ENCODE measurements at places on chromosomes 1 and 21.

DNA sequence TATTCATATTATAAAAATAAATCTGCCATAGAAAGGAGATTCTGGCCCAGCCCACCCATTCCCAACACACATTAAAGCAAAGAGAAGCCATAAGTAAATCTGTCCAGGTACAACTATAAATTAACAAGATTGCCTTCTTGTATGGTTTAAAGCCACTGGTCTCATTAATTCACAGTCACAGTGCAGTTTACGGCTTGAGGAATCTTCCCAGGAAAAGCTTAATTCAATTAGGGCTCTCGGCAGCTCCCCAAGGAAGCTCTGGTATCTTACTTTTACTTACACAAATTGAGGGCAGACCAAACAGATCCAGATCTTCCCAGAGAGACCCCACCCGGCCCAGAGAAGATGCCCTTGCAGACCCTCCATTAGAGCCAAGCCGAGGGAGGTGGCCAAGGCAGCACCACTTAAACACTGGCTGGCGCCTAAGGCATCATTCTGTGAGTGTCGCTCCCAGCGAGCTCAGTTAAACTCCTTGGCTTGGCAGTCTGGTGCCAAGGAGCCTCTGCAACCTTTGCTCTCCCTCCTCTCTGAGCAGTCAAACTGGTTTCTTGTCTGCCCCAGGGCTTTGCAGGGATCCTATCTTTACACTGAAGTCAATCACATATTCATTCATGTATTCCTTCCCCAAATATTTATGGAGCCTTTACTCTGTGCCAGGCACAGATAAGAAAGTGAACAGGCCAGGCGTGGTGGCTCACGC lies 10.7 kb downstream of the SLC9A1 start:
- no peak for DNase-seq

DNA sequence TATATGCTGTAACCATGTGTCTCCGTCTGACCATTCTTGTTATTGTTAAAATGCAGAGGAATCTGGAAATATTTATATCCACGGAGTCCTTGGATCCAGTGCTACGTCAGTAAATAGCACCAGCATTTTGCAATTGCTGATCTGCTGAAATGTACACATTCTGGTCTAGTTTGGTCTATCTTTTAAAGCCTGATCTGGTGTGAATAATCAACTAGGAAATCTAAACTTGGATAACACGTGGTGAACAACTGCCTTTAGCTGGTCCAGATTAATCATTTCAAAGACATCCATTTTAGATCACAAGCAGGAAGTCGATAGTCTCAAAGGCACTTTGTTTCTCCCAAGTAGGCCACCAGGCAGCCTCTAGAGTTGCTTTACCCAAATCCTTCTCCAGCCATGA lies 32.6 kb downstream of the PDPN start:
- DNase-seq: no peak

- DNase-seq: peak; percentile 68
These were observed 7.0 kb downstream of the AKT3 start for GRCh38 chr1:243842978-243843511.

- DNase-seq: no peak
These were observed 10.6 kb downstream of the SLC35D1 start for GRCh38 chr1:67043366-67043765.

DNA sequence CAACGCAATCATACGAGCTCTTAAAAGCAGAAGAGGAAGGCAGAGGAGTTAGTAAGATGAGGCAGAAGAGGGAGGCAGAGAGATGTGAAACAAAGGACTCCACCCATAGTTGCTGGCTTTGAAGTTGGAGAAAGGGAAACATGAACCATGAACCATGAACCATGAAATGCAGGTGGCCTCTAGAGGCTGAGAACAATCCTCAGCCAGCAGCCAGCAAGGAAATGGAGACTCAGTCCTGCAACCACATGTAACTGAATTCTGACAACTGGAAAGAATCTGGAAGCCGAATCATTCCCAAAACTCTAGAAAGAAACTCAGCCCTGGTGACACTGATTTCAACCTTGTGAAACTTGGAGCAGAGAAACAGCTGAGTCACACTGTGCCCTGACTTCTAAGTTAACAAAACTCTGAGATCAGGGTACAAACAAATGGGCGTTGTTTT lies 10.1 kb downstream of the DIPK1A start:
- peak; percentile 44 for DNase-seq

DNA sequence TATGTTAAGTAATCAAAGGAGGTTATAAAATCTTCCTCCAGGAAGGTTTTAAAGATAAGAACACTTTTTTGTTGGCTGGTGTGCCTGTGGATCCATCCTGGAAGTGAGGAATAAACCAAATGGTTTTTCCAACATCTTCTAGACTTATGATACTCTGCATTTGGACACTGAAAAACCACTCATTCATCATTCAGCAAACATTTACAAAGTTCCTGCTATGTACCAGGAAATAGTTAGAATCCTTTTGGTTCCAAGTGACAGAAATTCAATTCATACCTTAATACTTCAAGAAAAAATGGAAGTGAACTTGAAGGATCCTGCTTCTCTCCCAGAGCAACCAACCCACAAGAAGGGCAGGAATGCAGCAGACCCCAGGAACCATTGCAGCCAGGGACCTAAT lies 39.6 kb upstream of the PIGC start:
- no peak for DNase-seq

DNA sequence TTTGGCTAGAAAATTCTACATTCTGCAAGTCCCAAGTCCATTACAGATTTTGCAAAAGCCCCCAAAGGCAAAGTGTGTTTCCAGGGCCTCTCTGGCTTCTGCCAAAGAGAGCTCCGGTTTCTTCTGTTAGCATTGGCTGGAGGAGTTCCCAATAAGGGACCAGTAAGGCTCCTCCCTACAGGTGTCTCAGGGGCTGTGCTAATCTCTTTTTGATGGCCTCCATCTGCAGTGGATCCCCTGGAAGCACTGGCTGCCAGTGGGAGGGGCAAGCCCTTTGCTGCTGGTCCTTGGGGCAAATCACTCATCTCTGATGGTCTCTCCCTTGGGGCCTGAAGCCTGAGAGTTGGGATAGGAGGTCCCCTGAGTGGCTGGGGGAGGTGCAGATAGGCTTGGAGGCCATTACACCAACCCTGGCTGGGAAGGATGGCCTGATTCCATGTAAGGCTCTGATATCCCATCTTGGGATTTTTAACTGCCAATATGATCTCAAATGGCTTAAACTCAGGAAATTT lies 89.1 kb upstream of the USP24 start:
- DNase-seq: no peak
